CD4-positive, CD25-positive, alpha-beta regulatory T cell (primary cell): ENCODE measurements at places on chromosomes 7 and 10.
A peak's percentile ranks its signal among the peaks of the same experiment; 100 is the strongest.

GRCh38 chr10:71357792-71358265 is 38.8 kb downstream of the SLC29A3 start:
- DNase-seq, result no peak

- no peak for DNase-seq
Measured at GRCh38 chr10:77804371-77804770, 122.2 kb downstream of the DLG5 start.

DNA sequence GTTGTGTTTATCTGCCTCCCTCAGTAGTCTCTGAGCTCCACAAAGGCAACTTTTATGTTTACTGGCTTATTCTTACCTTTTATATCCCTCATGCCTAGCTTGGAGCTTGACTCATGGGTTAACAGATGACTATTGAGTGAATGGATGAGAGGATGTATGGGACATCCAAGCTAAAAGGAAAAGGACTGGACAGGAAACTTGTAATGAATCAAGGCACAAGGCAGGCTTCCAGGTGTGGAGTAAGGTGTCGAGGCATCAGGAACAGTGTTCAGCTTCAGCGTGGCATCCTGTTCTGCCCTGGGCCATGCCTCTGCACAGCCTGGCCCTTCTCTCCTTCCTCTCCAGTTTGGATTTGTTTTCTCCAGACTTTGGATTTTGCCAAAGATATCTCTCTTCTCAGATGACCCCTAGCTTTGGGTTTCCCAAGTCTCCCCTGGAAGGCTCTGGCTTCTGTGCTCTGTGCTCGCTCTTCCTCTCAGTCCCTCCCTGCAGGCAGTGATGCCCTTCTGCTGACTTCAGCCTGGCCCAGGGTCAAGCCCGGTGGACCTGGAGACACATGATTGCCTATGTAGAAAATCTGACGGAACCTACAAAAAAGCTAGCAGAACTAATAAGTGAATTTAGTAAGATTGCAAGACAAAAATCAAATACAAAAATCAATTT is 367.3 kb downstream of the CXCL12 start:
- no peak for DNase-seq

- no peak for DNase-seq
Measured at GRCh38 chr7:38840736-38841460, 68.1 kb downstream of the VPS41 start.

- no peak for DNase-seq
Measured at GRCh38 chr7:93981480-93981874, 22.7 kb downstream of the BET1 start.

- peak; percentile 63 for DNase-seq
Measured at GRCh38 chr7:44973610-44974401, 5.0 kb downstream of the MYO1G start.

DNA sequence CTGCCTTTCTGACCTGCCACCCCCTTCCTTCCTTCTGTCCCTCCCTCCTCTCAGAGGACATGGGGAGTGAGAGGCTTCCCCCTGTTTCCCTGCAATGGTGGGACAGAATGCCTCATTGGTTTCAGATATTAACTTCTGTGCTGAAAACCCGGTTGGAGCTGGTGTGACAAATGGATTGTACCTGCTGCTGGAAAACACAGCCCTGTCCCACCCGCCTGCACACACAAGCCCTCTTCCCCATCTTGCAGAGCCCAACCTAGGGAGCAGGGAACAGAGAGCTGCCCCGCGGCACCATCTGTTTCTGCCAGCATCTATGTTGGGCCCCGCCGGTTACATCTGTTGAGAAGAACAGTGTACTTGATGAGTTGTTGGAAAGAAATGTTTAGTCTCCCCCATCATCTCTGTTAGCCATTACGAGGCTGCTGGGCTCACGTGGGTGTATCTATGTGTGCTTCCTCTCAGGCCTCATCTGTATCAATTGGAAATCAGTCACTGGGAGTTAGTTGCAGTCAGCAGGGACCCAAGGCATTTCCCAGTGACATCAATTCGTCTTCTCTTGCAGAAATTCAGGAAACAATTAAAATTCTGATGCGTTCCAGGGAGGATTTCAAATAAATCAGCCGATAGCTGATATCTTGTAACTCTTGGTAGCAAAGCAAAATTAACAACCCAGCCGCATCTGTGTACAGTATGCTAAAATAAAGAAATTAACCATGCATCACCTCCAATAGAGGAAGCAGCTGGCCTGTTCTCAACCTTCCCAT is 725.6 kb upstream of the GALNT17 start:
- DNase-seq, result no peak

DNA sequence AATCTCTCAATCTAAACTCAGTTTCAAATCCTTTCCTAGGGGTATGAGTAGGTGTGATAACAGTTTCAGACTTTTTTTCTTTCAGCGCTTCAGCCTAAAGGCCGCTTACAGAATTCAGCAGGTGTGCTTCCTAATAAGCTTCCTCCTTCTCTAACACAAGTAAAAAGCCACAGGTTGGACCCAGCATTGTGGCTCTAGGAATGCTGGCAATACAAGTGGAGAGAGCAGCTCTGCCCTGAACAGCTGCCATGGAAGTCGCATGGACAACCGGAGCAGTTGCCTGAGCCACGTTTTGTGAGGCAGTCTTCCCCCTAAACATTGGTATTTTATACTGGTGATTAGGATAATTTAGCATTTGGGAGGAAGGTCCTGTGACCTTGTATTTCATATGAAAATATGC is 83.5 kb downstream of the ST7 start:
- no peak for DNase-seq

GRCh38 chr10:119030421-119031250 is 1.1 kb downstream of the NANOS1 start:
- peak; percentile 87 for DNase-seq

DNA sequence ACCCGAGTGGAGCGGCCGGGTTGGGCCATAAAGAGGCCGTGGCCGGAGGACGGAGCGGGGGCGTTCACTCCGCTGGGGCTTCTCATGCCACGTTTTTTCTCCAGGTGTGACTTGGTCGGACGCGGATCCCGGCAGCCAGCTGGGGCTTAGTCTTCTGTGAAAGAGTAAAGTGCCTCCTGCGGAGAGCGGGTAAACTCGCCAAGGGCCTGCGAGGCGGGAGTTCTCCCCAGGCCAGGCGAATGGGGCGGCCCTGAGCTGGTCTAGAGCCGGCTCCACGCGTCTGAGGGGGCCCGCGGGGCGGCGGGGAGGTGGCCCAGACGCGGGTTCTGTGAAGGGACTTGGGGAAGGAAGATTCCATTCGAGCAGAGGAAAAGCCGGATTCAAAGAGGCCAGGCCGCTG is 86.3 kb upstream of the VIPR2 start:
- no peak for DNase-seq

- DNase-seq, result no peak
Measured at GRCh38 chr7:141074162-141074991, 513 bp downstream of the TMEM178B start.

- no peak for DNase-seq
Measured at GRCh38 chr10:20002657-20003056, 186.4 kb downstream of the PLXDC2 start.

DNA sequence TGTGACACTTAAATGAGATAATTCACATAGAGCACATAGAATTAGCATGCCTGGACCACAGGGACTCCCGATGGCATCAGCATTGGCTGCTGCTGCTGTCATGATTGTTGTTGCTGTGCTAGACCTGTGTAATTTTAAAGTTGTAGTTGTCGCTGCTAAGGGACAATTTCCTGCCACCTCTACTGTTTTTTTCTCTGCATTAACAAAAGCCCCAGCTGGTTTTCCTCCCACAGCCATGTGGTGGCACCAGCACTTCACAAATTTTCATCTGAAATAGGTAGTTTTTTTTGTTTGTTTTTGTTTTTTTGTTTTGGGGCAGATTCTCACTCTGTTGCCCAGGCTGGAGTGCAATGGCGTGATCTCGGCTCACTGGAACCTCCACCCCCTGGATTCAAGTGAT is 25.4 kb upstream of the PRXL2A start:
- DNase-seq, result peak; percentile 59

- DNase-seq, result peak; percentile 32
Measured at GRCh38 chr7:30412782-30413504, 65.6 kb downstream of the NOD1 start.

DNA sequence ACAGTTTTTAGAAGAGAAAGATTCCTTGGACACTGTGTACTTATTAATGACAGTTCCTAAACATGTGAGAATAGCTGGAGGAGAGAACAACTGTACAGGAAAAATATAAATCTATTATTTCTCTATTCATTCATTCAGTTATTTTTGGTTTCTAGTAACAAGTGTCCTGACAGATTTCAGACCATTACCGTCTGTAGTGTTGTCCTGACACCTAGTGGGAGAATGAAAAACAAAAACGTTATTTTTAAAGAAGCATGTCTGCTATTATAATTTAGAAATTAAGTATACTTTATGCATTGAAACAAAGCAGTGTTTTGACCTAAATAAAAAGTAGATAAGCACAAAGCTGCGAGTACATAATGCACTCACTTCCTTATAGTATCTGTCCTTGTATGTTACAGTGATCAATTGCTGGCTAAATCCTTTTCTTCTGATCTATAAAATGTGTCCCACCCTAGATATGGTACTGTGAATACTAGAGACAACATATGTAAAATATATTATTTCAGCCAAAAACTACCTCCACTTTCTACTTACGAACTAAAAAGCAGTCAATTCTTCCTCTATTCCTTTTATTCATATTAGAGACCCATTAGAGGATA is 575.6 kb downstream of the ARL4A start:
- no peak for DNase-seq

DNA sequence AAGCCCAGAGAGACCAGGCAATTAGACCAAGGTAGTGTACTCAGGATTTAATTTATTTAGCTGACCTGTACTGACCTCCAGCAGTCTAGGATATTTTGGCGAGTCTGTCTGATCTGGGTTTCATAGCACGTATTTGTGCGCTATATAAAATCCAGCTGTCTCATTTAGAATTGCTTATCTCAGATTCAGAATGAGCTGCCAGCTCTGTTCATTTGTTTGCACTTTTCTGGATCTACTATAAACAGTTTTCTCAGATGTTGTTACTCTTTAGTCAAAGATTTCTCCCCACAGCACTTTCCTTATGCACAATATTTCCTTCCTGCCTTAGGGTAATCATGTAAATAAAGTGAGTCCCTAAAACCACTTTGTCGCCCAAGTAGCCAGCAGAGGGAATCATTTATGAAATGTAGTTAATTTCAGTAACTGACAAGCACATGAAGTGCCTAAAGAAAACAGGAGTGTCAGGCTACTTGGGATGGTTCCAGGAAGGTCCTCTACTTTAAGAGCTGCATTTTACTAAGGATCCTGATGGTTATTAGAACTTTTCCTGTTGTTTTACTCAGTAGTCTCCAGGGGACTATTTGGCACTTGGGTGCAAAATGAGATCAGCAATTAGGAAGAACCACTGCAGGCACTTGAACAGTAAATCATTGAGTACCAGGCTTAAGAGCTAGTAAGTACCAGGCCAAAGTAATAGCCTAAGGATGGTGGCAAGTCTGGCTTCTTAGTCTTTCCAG is 226.4 kb downstream of the TWIST1 start:
- no peak for DNase-seq

DNA sequence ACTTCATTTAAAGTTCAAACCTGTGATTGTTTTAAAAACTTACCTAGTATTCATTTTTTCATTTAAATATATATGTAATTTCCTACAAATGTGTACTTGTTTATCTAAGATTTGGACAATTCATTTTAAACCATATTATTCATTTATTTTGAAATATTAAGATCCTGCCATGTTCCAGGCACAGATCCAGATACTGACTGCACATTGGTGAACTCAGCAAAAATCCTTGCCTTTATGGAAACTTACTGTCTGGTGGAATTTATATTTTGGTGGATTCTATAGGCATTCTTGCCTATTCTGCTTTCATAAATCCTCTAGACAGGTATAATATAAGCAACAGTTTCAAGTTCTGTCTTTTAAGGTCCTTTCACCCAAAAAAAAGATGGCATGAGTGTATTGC is 48.3 kb upstream of the RPA3 start:
- DNase-seq, result no peak
